ENCODE measurements at places on chromosomes 11 and 22.

- H3K4me1 ChIP-seq, result no peaks in the 10 kb centered on the region
- no peaks in the 10 kb centered on the region for H3K27me3 ChIP-seq
- DNase-seq, result no peak
- no peaks in the 10 kb centered on the region for H3K36me3 ChIP-seq
Measured at GRCh38 chr11:20443596-20443995, 56.1 kb downstream of the PRMT3 start.

DNA sequence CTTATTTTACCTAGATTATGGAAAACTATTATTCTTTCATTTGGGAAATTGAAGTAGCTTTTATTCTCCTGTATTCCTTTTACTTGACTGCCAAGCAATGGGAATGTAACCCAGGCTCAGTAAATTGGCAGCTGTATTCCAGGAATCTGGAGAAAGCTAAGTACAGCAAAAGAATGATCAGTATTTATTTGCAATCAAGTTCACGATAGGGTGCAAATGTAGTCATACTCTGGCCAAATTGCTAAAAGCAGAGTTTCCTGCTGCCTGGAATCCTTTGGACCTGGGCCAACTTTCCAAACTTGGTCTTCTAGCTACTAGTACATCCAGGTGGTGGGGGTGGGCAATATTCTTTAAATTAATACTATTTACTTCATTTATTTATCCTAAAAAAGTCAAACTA lies 286.0 kb upstream of the CTSC start:
- DNase-seq, result no peak
- H3K4me1 ChIP-seq, result no peaks in the 10 kb centered on the region
- H3K27me3 ChIP-seq, result no peaks in the 10 kb centered on the region
- H3K36me3 ChIP-seq, result no peaks in the 10 kb centered on the region
- no peak overlapping the region for H3K4me3 ChIP-seq
- no peak overlapping the region for H3K27ac ChIP-seq

DNA sequence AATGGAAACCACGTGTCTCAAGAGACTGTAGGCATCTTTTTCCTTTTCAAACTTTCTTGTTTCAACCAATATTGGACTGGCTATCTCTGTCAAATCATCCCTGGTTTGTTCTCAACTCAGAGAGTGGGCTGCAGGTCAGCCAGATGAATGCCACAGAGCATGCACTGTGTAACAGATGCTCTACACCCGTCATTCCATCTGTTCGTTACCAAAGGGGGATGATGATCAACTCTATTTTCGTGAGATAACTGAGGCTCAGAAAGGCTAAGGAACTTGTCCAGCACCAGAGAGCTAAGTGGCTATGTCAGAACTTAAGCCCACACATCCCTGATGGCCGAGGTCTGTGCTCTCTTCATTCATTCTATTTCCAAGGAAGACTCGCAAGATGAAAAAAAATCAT lies 42.1 kb downstream of the SLC1A2 start:
- H3K27ac ChIP-seq, result no peak overlapping the region
- H3K4me3 ChIP-seq, result no peak overlapping the region
- no peak for DNase-seq
- peaks cover 48% of the 10 kb centered on the region for H3K4me1 ChIP-seq

DNA sequence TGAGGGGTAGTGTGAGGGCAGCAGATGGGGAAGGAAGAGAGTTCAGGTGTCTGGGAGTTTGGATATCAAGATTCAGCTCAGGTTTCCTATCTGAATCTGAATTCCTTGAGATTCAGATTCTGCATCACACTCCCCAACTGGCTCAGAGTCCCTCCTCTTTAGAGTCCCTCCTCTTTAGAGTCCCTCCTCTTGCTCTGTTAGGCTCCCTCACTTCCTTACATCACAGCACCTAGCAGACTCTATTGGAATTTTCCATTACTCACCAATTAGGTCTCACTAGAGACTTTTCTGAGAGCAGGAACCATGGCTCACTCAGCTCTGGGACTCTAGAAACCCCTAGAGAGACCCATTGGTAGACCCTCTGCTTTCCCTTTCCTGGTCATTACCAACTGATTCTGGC lies 303.4 kb upstream of the SYN3 start:
- no peak overlapping the region for H3K4me3 ChIP-seq
- no peak overlapping the region for H3K27ac ChIP-seq
- peaks cover 9% of the 10 kb centered on the region for H3K4me1 ChIP-seq
- H3K27me3 ChIP-seq, result no peaks in the 10 kb centered on the region
- no peak for DNase-seq
